ENCODE measurements at places on chromosomes 5 and 9. TPM values are rescaled to one million over a fixed set of nuclear protein-coding genes. Genes with fewer than 3 reads are reported as not detected.

The CCL27 gene
- total RNA-seq: not detected

The SLC36A2 gene
- total RNA-seq: not detected

The PTPDC1 gene
- total RNA-seq: 9.1 TPM

The GPR151 gene
- total RNA-seq: not detected

The PAEP gene
- total RNA-seq: not detected

The DYNC2I2 gene
- total RNA-seq: 68.5 TPM

The PSAT1 gene
- 47.3 TPM for total RNA-seq

The FCN2 gene
- not detected for total RNA-seq

The STING1 gene
- total RNA-seq: 127 TPM

The SHISAL2B gene
- not detected for total RNA-seq

The CDC20B gene
- 0.14 TPM for total RNA-seq

The PROB1 gene
- total RNA-seq: 1.9 TPM

The HACD4 gene
- 1.4 TPM for total RNA-seq

The FBXO4 gene
- 7.7 TPM for total RNA-seq

The TCF7 gene
- 2.5 TPM for total RNA-seq

The FBP2 gene
- total RNA-seq: not detected

The FAM13B gene
- 25.4 TPM for total RNA-seq

The FAM221B gene
- total RNA-seq: not detected

The PLAC8L1 gene
- 0.80 TPM for total RNA-seq

The OLFM1 gene
- 0.95 TPM for total RNA-seq

The FBP1 gene
- 2.2 TPM for total RNA-seq

The EPB41L4B gene
- 0.15 TPM for total RNA-seq

The TAF11L5 gene
- total RNA-seq: not detected

The TRIM14 gene
- total RNA-seq: 7.1 TPM

The SUSD3 gene
- not detected for total RNA-seq

Measured in endothelial cell of umbilical vein (primary cell).